ENCODE measurements at places on chromosomes 6 and 20.

DNA sequence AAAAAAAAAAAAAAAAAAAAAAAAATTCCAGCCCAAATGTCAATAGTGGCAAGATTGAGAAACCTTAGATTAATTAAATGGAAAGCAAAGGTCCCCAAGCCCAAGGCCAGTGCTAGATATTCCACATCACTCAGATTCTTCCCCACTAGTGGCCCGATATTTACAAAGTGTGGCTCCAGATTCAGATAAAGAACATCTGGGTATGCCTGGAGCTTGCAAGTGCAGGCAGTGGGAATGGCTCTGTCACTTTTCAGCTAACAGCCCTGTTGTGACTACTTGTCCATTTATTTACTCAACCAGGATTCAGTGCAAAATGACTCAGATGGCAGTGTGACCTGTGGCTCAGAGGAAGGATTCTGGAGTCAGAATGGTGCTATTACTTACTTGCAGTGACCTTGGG is 8.2 kb upstream of the KCNB1 start:
- DNase-seq, result no peak

DNA sequence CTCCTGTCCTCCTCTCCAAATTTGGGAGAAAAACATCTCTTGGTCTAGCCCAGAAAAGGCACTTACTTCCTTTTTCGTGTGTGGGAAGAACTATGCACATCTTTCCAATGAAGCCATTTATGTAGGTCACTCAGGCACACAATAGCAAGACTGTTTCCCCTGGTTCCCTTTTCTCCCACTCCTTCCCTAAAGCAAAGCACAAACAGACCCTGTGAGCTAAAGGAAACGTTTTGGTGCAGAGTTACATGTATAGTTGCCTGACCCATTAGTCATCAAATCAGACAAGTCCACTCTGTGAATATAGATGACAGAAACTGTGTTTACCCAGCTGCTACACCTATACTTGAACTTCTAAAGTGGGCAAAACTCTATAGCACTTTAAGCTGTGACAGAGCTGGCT is 474.6 kb downstream of the COL12A1 start:
- DNase-seq, result no peak

- DNase-seq, result no peak
Observed at GRCh38 chr20:49729780-49730179, 16.1 kb upstream of the B4GALT5 start.

GRCh38 chr20:5870568-5870981 is 79.8 kb downstream of the TRMT6 start:
- no peak for DNase-seq

- DNase-seq, result no peak
Observed at GRCh38 chr6:127932708-127933107, 31.9 kb upstream of the THEMIS start.

- DNase-seq, result no peak
Observed at GRCh38 chr6:20426177-20427082, 24.8 kb downstream of the E2F3 start.

GRCh38 chr6:134537146-134537555 is 219.2 kb upstream of the SGK1 start:
- no peak for DNase-seq

GRCh38 chr6:157909282-157909664 is 72.4 kb upstream of the SYNJ2 start:
- no peak for DNase-seq

GRCh38 chr6:166023273-166023989 is 144.2 kb downstream of the TBXT start:
- no peak for DNase-seq

- DNase-seq, result no peak
Observed at GRCh38 chr6:14912226-14912625, 333.6 kb upstream of the JARID2 start.

DNA sequence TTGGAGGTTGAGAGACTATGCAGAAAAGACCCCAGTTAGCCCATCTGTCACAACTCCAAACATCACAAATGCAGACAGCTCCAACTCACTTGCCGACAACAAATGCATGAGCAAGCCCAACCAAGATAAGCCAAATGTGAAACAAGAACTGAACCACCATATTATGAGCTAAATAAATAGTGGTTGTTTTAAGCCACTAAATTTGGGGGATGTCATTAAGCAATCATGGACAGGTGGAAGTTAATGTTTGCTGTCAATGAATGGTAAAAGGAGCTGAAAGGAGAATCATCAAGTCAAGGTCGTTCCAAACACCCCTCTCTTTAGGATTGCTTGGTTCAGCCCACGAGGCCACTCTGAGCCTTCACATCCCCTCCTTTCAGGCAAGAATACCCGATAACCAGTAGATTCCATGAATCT is 71.2 kb upstream of the PLCB4 start:
- no peak for DNase-seq

GRCh38 chr20:43681991-43682410 is 15.1 kb downstream of the MYBL2 start:
- no peak for DNase-seq

DNA sequence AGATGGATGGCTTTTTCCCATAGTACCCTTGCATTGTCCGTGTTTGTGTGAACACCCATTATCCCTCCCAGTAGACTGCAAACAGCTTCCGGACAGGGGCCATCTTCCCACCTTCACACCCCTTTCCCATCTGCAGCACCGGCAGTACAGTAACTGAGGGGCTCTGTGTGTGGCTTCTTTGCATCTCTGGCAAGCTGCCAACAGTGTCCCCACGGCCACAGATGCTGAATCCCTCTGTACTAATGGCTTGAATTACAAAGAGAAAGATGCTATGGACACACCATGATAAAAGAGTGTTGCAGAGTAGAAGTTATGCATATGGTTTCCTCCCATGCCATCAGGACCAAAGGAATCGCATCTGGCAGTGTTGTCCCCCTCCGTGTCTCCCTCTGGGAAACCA is 101.1 kb upstream of the CDYL start:
- no peak for DNase-seq

DNA sequence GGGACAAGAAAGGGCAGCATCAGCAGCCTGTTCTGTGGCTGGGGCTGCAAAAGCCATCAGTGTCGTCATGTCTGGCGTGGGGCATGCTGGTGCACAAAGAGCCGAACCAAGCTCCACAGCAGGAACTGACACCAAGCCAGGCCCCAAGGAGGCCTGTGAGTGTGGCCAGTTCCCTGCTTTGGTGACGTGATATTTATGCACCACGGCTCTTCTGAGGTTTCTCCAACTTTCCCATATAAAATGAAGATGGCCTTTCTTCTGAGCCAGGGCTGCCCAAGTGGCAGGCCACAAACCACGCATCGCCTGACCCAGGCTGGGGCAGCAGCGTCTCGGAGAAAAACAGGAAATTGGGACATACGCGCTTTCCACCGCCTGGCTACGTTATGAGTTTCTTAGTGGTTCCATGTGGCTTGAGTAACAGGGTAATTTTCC is 109.9 kb downstream of the RIN2 start:
- no peak for DNase-seq

DNA sequence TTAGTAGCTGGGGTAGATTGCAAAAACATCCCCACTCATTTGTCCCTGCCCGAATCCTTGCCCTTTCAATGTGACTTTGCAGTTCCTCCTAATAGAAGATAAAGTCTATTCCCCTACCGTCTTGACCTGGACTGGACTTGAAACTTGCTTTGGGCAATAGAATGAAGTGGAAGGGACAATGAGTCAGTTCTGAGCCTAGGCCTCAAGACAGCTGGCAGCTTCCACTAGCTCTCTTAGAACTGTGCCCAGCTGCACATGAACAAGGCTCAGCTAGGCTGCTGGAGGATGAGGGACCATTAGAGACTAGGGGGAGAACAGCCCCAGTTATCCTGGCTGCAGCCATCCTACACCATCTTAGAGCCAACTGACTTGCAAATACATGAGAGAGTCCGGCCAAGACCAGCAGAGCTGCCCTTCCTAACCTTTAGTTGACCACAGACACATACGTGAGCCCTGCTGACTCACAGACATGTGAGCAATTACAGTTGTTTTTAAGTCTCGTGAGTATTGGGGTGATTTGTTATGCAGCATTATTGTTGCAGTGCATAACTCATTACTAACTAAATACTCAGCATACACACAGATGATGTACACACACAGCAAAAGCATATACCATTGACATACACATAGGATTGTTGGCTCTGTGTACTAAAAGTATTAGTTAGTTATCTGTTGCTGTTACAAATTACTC is 105.5 kb downstream of the DHX35 start:
- no peak for DNase-seq

GRCh38 chr20:3407771-3408637 is 535 bp upstream of the DNAAF9 start:
- DNase-seq, result peak; percentile 81

DNA sequence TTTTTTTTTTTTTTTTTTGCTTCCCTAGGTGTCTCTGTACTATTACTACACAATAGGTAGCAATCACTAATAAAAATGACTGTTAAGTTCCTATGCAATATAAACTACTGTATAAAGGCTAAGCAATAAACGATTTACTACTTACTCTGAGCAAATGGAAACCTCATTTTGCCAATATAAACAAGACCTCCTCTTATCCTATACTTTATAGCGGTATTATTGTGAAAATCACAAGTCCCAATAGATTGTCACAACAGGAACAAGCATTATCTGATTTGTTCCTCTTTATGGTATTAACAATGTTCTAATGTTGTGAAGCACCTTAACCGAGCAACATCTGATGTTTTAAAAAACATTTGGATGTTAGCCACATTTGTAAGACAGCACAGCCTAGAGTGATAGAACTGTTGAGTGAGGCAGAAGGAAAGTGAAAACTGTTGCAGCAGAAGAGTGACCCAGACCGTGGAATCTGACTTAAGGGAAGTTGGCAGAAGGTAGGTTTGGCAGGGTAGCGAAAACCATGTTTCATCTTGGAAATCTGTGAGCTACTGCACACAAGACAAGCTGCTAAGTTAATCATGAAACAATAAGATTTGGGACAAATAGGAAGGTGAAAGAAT is 94.2 kb downstream of the MYLK4 start:
- DNase-seq, result no peak

GRCh38 chr6:129567374-129567773 is 142.6 kb downstream of the ARHGAP18 start:
- no peak for DNase-seq

All from hippocampal formation (tissue), 2 donors.